HFFc6 (cell line): ENCODE measurements at places on chromosomes 7 and 10.
A peak's percentile ranks its signal among the peaks of the same experiment; 100 is the strongest.

DNA sequence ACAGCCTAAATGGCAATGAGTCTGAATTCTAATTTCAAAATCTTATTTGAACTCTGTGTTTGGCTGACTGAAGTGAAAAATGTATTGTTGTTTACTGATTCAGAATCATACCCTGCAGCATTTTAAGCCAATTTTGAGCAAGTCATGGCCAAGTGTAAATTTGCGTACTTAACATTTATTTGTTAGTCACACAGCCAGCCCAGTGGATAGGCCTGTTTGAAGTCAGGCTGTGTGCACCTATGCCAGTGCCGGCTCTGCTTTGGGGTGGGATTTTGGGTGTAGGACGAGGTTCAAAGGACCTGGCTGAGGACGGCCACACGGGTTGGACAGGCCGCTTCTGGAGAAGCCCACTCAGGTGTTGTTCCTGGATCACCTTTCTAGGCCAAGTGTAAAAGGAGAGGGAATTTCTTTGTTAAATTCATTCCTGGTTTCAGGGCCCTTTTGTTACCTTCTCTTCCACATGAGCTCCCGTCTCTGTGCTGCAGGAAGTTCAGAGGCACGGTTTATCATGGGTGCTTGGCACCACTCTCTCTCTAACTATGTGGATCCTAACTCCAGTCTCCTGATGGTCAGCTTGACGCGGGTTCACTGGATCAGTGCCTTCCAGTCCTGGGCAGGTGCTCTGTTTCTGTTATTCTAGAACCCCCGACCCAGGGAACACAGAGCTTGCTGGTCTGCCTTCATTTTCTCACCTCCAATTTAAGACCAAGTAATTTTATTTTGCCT is 84.7 kb downstream of the CCNY start:
- DNase-seq, result no peak

DNA sequence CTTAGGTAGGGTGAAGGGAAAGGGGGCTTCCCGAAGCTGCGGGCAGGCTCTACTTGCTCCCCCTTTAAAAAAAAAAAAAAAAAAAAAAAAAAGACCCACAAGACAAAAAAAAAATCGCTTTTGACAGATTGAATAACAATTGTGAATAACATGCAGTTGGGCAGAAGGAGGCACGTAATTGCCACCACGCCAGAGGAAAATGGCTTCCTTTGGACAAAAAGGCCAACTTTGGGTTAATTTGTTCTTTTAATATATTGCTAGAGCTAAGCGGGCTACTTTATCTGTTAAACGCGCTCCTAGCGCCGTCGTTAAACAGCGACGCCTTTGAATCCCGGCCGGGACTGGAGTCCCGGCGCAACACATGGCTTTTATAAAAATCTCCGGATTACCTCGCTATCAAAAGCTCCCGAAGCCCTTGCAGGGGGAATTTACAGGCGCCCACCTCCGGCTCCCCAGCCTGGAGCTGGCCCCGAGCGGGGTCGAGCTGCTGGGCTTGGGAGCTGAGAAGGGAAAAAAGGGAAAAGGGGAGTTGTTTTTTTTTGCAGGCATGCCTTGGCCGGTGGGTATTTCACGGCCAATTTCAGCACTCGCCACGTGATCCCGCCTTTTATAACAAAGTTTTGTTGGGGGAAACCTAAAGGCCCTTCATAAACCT is 1.2 kb downstream of the HOXA11 start:
- DNase-seq, result no peak

DNA sequence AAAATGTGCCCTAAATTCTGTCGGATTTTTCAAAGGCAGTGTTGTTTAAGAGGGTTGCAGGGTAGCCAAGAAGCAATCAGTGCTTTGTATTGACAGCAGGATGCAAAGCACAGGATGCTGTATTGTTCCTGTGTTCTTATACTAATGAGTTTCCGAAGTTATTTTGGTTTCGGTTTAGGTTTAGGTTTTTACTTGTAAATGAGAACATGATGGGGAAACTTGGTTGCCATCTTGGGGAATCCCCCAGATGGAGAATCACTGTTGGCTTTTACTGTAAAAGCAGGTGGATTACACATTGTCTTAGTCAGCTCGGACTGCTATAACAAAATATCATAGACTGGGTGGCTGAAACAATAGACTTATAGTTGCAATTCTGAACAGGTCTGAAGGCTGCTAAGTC is 72.1 kb downstream of the INHBA start:
- no peak for DNase-seq

GRCh38 chr10:69860271-69860670 is 58.6 kb downstream of the COL13A1 start:
- no peak for DNase-seq

GRCh38 chr7:85186083-85186520 is 754 bp downstream of the SEMA3D start:
- peak; percentile 58 for DNase-seq

GRCh38 chr10:31770307-31770902 is 158.2 kb downstream of the ARHGAP12 start:
- no peak for DNase-seq

GRCh38 chr7:32228601-32229000 is 158.4 kb upstream of the PDE1C start:
- DNase-seq, result no peak

GRCh38 chr10:26215935-26216584 is 514 bp upstream of the GAD2 start:
- DNase-seq, result no peak

GRCh38 chr7:142923391-142923790 is 10.2 kb downstream of the TRPV5 start:
- no peak for DNase-seq

GRCh38 chr10:50431791-50432190 is 180.5 kb upstream of the ASAH2 start:
- no peak for DNase-seq

DNA sequence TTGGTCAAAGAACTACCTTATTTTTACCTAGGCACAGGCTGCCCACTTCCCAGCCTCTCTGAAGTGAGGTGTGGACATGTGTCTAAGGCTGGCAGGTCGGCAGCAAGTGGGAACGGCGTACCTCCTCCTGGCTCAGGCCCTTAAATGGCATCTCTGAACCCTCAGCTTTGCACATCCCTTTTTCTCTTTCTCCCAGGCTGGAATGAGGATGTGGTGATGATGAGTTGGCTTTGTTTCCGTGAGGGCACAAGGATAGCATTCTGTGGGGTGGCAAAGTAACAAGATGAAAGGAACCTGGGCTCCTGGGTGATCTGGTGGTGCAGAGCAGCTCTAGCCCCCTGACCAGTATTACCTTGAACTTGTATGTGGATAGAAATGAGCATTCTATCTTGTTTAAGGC is 196.8 kb downstream of the REEP3 start:
- no peak for DNase-seq

DNA sequence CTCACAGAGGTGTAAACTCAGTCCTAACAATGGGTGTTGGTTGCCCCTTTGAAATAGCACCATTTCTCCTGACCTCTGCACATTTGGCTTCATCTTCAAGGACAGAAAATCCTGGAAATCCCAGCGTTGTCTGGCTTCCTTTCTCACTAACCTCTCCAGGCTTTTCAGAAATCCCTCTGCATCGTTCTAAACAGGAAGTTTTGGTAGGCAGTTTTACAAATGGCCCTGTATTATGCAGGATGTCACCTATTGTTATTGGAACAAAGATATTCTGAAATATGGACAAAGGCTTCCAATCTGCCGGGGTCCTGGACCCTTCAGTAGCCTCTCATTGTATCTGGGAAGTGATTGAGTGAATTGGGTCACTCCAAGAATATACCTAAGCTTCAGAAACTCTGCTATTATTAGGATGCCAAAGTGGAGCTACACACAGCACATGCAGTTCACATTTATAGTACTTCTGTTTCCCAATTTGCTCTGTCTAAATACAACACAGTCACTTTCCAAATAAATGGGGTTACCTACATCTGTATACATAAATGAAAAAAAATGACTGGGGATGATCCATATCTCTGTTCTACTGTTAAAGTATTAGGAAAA is 134.8 kb upstream of the KLF6 start:
- no peak for DNase-seq

- DNase-seq, result no peak
These were observed 33.1 kb downstream of the SEMA3C start for GRCh38 chr7:80885757-80886156.

GRCh38 chr10:132493756-132494290 is 43.8 kb upstream of the INPP5A start:
- DNase-seq, result no peak

DNA sequence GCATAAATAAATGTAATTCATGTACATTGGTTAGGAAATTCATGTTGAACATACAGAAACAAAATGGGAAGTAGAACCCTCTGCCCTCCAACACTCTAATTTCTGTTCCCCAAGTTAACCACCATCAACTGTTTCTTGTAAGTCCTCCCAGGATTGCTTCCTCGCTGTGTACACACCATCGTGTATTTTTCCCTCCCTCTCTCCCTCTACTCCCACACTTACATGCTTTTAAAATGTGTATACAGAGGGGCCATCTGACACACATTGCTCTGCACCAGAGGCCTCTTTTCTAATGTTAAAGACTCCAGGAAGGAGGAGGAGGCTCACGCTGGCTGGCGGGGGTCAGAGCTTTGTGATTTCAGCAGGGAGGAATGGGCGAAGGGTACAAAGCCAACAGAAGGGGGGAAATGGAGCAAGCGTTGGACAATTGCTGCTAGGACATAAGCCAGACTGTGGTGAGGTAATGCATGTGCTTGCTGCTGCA is 1.9 kb upstream of the EPHA1 start:
- no peak for DNase-seq

- DNase-seq, result no peak
These were observed 495.7 kb downstream of the GALNT17 start for GRCh38 chr7:71627651-71628050.

GRCh38 chr10:113019096-113019495 is 69.0 kb downstream of the TCF7L2 start:
- DNase-seq, result no peak

DNA sequence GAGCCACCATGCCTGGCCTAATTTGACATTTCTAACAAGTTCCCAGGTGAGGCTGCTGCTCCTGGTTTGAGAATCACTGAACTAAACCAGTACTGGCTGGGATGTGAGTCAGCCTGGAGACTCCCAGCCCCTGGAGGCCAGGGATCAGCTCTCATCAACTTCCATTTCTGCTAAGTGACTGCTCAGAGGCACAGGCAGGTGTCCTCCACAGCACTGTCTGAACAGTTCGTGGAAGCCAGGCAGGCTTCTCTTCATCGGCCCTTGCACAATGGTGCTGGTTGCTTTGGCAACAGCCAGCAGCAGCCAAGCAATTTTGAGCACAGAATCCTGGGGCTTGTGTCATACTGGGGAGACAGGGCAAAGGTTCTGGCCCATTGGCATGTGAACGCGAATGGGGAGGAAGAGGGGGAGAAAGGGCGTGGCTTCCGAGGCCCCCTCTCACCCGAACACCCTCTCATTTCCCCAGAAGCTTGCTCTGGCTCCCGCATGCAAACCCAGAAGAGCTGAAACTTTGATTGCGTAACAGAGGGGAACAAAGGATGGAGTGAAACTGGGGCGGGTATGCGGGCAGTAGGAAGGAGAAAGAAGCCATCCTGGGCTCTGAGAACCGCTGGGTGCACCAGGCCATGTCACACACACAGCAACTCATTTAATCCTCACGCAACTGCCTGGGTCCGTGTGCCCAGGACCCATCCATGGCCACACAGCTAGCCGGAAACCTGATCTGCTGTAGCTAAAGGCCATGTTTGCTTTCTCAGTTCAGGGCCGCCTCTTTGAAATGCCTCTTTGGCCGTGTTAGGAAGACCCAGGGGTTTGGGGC is 9.0 kb upstream of the POR start:
- peak; percentile 63 for DNase-seq

DNA sequence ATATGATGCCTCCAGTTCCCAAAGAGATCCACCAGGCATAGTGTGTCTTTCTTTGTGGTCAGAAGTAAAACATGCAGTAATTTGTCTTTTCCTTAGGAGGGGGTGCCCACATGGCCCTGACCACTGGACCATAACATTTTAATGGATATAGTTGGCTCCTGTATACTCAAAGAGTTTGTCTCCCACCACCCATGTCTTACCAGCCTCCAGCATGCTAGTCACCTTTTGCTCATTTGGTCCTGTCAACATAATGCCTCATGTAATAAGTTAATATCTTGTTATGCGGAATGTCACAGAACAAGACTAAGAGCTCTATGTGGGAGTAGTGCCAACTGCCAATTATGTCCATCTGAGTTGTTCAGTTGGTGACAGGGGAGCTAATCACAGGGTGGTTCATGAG is 83.4 kb upstream of the IFRD1 start:
- DNase-seq, result no peak
